Stimulated activated CD4-positive, alpha-beta T cell treated with anti-CD3 and anti-CD28 coated beads, Interleukin-1b, Interleukin-23, amount 100 ng/mL, for 1 hour (primary cell): ENCODE measurements at places on chromosomes 6 and 20.

DNA sequence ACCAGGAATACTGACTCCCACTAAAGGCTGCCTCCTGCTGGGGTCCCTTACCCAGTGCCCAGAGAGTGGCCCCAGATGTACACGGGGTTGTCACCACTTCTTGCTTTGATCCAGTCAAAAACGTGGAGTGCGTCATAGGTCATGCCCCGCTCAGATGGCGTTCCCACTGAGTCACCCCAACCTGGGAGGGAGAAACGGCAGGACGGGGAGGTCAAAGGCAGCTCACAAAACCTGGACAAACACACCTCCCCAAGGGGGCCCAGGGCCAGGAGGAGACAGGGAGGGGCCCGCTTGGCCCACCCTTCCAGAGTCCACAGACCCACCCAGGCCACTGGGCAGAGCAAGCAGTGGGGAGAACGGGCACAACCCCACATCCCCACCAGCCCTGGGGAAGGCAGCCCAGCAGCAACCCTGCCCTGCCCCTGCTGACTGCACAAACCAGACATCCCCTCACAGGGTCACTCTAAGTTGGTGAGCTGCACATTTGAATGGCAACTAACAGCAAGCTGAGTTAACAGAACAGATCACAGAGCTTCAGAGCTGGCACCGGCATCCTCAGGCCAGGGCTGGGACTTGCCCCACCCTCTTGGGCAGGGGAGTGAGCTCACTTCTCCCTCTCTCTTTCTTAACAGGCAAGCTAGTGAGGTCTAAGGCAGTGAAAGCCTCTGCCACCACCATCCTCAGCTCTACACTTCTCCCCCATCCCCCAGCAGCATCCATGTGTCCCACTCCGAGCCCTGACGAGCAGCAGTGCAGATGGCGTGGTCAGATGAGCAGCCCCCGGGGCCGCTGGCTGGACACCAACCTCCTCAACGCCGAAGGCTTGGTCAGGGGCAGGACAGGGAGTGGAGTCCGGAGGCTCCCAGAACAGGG lies 61.7 kb downstream of the PYGB start:
- no peak for DNase-seq

GRCh38 chr20:24836041-24836533 lies 113.0 kb upstream of the CST7 start:
- DNase-seq: no peak

DNA sequence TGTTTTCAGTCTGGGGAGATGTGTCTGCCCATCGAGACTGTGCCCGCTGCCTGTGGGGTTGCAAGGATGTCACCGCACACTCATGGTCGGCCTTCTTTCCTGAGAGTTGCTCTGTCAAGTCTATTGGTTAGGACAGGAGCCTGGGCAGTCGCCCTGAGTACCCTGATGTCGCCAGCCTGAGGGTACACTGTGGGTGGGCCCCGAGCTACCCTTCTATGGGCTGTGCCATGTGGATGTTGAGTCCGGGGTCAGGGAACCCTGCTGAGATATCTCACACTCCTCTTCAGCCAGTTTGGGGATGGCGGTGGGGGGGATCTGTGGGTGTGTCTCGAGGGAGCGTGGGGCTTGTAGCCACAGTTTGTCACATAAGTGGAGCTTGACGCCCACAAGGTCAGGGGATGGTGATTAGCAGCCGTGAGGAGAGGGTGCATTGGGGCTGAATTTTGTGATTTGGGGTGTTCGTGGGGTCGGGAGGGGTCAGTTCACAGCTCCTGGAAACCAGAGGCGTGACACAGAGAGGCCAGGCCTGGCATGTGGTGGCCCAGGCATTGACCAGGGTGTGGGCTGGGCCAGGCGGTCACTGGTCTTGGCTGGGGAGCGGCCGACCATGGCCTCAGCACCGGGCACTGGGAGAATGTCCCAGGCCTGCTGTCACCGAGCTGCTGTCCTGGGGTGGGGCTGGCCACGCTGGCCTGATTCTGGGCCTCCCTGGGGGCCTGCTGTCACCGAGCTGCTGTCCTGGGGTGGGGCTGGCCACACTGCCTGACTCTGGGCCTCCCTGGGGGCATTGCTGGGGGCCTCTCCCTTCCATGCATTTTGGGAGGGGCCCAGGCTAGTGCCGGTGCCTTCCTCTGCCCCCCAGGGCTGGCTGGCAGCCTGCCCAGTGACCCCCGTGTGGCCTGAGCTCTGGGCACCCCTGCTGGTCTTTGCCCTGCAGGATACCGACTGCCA lies 1.6 kb upstream of the NPBWR2 start:
- no peak for DNase-seq

GRCh38 chr6:168197636-168198301 lies 118.8 kb upstream of the FRMD1 start:
- DNase-seq: no peak
